ENCODE measurements at places on chromosomes 12 and 14. TPM values are rescaled to one million over a fixed set of nuclear protein-coding genes. Genes with fewer than 3 reads are reported as not detected.
A peak's percentile ranks its signal among the peaks of the same experiment; 100 is the strongest.

Gene ADAM21
- not detected for total RNA-seq

Gene ERP27
- 0.70 TPM for total RNA-seq

Gene RDH16
- total RNA-seq: 0.16 TPM

Gene ACACB
- total RNA-seq: 5.4 TPM

Gene CD163L1
- 1.8 TPM for total RNA-seq

Gene KCNJ8
- 0.24 TPM for total RNA-seq

DNA sequence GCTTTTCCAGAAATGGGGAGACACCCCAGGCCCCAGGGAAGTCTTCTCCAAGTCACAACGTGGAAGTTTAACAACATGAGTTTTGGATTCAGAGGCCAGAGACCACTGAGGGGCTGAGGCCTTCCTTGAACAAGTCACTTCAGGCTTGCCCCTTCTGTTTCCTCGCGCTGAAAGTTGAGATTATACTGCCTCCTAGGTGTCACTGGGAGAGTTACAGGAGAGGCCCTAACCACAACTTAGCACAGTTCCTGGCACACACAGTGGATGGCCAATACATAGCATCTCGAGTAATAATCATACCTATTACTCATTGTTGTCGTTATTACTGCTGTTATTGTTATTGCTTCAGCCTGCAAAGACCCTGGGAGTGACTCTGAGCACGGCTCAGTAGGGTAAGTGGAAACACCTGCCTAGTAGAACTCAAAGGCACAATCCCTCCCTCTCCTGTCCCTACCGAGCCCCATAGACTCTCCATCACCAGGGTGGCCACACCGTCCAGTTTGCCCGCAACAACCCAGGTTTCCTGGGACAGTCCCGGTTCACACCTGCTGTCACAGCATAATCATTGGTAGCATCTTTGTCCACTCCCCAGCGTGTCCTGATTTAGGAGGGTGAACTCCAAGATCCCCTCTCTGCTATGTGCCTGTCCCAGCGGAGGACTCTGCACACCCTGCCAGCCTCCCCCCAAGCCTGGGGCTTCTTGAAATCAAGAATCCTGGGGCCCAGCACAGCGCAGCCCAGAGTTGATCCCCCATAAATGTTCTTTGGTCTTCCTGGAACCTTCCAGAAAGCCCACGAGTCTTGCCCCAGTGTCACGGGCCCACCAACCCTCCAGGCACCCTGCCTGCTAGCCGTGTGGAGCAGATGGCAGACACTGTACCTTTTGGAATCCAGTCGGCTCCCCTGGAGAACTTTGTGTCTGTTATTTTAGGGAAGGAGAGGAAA, 85.0 kb downstream of the SYNE3 start:
- peaks cover 56% of the 10 kb centered on the region for H3K36me3 ChIP-seq
- no peak overlapping the region for H3K4me3 ChIP-seq
- no peak for DNase-seq
- peaks cover 36% of the 10 kb centered on the region for H3K4me1 ChIP-seq
- no peaks in the 10 kb centered on the region for H3K27me3 ChIP-seq
- peak overlapping the region; percentile 50 for H3K27ac ChIP-seq

DNA sequence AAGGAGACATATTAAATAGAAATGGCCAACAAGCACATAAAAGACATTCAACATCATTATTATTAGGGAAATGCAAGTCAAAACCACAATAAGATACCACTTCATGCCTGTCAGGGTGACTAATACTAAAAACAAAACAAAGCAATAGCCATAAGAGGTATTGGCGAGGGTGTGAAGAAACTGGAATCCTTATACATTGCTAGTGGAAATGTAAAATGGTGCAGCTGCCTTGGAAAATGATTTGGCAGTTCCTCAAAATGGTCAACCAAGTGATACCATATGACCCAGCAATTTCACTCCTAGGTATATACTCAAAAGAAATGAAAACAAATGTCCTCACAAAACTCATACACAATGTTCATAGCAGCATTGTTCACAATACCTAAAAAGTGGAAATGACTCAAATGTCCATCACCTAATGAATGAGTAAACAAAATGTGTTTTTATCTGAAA, 27.0 kb downstream of the GPR135 start:
- H3K27ac ChIP-seq: peak overlapping the region; percentile 54
- H3K4me1 ChIP-seq: peaks cover 26% of the 10 kb centered on the region
- no peak for DNase-seq

DNA sequence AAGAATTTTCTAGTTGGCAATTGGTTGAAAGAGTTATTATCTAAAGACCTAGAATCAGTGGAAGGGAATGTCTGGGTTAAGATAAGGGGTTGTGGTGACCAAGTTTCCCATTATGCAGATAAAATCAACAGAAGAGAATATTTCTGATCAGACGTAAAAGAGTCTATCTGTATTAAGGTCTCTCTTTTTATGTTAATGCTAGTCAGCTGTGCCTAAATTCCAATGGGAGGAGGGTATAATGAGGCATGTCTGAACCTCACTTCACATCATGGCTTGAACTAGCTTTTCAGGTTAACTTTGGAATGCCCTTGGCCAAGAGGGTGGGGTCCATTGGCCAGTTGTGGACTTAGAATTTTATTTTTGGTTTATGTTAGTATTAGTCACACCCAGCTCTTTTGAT, 34.3 kb upstream of the CHST11 start:
- H3K4me3 ChIP-seq: no peak overlapping the region
- H3K36me3 ChIP-seq: no peaks in the 10 kb centered on the region
- H3K4me1 ChIP-seq: no peaks in the 10 kb centered on the region
- DNase-seq: no peak
- H3K27me3 ChIP-seq: peaks cover 13% of the 10 kb centered on the region

DNA sequence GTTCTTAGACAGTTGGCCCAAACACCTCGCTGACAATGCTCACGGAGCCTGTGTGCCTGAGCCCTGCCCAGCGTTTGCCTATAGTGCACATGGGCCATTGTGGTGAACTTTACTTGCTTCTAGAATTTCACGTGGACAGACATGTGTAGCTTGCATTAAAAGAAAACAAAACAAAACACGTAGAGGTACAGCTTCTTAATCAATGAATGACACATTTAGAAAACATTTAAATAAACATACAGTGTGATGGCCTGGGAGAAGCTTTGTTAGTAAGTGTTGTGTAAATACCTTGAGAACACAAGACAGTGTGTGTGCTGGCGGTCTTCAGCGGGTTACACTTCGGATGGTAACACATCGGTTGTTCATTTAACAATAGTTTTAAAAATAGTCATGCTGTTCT, 38.1 kb downstream of the SMOC1 start:
- H3K4me3 ChIP-seq: no peak overlapping the region
- H3K36me3 ChIP-seq: no peaks in the 10 kb centered on the region
- H3K4me1 ChIP-seq: no peaks in the 10 kb centered on the region
- no peak overlapping the region for H3K27ac ChIP-seq
- no peaks in the 10 kb centered on the region for H3K27me3 ChIP-seq

- H3K27ac ChIP-seq: no peak overlapping the region
- peak overlapping the region; percentile 46 for H3K4me3 ChIP-seq
- H3K4me1 ChIP-seq: peaks cover 5% of the 10 kb centered on the region
These were observed 88.8 kb downstream of the GALNT8 start for GRCh38 chr12:4809013-4809448.

DNA sequence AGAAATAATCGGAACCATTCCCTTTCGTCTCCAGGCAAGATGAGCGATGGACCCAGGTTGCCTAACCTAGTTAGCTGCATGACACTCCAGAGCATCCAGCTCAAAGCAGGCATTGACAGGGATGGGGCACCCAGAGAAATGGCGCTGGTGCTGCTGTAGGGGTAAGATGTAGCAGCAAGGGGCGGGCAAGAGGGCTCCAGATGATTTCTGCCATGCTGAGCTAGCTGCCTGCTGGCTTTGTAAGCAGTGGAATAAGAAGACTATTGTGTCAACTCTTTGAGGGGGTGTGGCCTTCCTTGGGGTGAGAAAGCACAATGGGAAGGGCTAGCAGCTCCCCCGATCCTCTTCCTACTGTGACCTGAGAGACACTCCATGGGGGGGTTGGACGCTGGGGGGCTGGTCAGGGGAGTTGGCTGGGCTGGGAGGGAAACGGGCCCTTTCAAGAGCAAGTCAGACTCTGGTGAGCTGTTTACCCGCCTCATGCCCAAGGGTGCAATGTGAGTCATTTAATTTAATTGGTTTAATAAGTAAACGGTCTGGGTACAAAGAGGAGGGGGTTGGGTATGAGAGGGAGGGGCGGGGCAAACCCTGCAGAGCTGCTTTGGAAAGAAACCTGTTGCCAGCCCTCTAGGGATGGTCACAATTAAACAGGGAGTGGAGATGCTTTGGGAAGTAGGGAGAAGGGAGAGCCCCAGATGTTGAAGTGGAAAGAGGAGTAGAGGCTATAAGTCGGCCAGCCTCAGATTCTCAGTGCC, 50.5 kb downstream of the B4GALNT3 start:
- no peak for DNase-seq
- no peaks in the 10 kb centered on the region for H3K36me3 ChIP-seq
- no peak overlapping the region for H3K4me3 ChIP-seq
- H3K27ac ChIP-seq: no peak overlapping the region

Data from osteocyte (in vitro differentiated cells).